Mesothelial cell of epicardium (in vitro differentiated cells): ENCODE measurements at places on chromosomes 3 and 15.

DNA sequence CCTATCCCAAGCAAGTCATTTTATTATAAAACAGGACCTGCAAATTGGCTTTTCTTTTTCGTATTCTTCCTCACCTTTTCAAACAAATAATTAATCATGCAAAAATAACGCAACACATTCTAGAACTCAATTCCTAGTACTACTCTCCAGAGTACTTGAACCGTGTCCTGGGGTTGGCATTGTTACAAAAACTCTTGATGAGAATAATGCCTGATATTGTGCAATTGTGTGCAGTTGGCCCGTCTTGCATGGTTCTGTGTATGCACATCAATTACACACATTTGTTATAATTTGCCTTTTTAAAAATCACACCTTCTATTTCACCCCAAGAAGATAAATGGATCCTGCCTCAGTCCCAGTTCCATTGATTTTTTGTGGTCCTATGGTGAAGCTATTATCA lies 205.4 kb downstream of the EPHB1 start:
- DNase-seq, result no peak

DNA sequence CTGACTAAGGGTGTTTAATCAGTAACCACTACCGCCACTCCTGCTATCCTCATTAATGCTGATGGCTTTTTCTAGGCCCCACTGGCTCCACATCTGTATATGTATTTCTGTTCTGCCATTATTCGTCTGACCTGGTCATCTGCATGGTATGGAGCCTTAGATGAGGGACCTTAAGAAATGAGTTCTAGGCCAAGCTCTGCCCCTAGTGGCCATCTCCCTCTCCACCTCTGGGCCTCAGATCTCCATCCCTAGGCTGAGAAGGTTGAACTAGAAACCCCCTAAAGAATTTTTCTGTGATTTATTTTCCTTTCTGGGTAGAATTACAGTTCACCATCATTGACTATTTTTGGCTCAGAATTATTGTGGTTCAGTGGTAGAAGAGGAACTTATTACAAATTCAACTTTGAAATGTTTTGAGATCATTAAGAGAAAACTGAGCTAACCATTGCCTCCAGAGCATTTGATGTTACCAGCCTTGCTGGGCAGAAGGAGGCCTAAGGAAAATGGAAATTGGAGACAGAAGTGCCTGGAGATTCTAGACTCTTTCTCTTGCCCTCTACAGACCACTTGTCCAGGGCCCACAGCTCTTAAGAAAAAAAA lies 325.2 kb upstream of the NR2E3 start:
- no peak for DNase-seq

- no peak for DNase-seq
Measured at GRCh38 chr15:67421105-67421504, 99.8 kb upstream of the C15orf61 start.

GRCh38 chr15:48358229-48359152 lies 27.3 kb downstream of the DUT start:
- DNase-seq, result no peak

DNA sequence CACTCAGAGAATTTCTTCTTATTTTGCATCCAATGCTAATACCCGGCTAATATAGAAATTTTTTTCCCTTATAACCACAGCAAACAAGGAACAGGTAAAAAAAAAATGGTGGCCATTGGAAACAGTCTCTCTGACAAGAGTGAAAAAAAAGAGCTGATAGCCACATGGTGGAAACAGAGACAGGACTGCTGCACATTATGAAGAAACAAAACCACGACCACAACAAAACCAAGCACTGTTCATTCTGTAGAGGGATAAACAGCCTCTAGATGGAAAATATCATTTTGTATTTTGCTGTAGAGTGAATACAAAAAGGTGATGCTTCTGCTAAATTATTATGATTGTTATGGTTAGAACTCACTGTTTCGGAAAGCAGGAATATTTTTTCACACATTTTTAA lies 686.2 kb downstream of the NLGN1 start:
- no peak for DNase-seq

DNA sequence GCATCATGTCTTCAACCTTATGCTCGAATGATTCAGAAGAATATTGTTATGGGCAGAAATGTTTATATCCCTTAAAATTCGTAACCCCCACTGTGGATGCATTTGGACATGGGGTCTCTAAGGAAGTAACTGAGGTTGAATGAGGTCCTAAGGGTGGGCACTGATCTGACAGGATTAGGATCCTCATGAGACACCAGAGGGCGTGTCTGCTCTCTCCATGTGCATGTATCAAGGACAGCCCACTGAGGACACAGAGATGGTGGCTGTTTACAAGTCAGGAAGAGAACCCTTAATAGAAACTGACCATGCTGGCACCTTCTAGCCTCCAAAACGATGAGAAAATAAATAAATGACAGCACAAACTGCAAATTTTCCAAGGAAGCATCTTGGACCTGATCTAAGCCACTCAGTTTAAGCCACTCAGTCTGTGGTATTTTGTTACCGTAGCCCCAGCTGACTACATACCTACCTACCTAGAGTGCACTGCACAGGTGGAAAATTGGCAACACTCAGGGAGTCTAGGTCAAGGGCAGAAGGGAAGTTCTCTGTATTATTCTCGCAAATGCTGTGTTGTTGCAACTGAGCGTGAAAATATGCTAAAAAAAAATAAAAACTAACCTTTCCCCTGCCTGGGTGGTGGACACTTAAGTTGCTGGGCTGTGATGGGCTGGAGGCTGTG lies 126.6 kb downstream of the TJP1 start:
- DNase-seq, result no peak

DNA sequence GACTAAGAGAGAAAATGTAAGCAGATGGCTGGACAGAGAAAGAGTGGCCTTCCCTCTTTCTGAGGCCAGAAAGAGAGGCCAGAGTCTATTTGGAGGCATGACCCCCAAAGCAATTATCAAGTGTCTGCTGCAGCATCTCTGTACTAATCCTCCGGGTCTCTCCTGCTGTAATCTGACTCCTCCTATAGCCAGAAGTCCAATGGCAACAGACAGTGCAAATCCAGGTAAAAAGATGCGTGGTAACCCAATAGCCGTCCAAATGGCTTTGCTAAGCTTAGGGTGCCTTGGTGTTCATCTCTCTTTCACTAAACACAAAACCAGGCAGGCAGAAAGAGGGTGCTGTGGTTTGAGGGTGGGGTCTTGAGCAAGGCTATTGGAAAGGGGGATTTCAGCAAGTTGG lies 91.6 kb downstream of the ADCY5 start:
- no peak for DNase-seq

GRCh38 chr15:90871139-90871715 lies 2.8 kb downstream of the FURIN start:
- no peak for DNase-seq

DNA sequence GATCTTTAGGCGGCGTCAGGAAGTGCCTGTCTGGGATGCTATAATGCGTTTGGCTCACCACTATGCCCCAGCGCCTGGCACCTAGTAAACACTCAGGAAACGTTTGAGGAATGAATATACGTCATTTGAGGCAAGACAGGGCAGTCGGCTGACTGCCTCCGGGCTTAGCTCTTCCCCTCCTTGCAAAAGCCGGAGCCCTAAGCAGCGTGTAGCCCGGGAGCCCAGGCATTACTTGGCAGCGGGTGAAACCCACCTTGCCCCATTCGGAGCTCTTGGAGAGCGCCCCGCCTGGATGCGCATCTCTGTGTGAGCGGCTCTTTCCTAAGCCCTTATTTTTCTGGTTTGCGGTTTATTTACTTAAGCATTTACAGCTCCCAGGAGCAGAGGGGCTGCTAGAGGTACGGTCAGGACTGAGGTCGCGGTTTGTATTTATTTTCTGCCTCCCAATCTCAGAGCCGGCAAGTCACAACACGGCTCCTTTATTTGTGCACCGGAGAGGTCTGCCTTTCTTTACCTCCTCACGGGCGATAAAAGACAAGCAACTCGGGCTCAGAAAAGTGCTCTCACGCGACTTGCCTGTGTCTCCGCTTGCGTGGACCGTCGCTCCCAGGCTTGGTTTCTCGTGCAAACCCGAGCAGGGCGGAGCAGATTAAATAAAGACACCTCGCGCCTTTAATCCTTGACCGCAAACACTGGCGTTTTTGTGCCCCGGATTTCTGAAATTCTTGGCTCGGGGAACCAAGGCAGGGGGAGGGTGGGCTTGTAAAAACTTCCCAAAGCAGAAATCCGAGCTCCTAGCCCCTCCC lies 737 bp upstream of the ITPR1 start:
- DNase-seq, result no peak

- no peak for DNase-seq
Measured at GRCh38 chr15:79243723-79244122, 38.8 kb upstream of the ANKRD34C start.

GRCh38 chr15:62561571-62561970 lies 396.5 kb upstream of the C2CD4B start:
- DNase-seq, result no peak

GRCh38 chr3:183375787-183376186 lies 52.6 kb downstream of the MCF2L2 start:
- no peak for DNase-seq

DNA sequence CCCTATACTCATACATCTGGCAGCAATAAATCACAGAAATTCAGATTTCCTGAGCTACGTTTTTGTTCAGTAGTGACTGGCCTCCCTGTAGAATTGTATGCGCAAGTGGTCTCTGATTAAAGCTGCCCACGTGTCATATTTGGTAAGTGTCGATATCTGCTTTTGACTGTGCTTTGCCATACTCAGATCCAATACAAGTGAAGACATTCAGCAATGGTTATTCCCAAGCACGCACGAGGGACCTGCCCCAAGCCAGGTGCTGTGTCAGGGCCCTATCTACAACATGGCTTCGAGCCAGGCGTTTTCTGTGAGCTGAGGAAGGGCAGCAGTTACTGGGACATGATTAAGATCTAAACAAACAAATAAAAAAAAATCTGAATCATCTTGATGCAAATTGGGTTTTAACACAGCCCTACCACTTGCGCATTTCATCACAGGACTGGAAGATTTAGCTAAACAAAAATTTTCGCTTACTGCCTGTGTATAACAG lies 47.2 kb upstream of the ICE2 start:
- DNase-seq, result no peak

DNA sequence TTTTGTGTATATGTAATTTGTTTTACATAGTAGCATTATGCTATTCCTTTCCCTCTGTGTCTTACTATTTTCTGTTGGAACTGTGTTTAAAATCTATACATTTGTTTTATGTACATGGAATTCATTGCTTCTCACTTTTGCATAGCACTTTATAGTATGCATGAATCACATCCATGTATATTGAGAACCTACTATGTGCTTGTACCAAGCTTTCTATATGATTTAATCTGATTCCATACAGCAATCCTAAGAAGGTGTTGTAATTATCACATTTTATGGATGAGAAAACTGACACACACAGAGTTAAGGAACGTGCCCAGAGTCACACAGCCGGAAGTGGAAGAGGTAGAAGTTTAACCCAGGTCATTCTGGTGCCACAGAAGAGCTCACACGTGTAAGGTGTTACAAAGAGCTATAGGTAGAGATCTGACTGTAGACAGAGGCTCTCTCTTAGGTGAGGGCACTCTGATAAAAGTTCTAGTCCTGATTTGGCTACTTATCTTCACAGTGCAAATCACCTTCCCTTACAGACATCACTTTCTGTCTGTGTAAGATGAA lies 3.5 kb upstream of the SMAD3 start:
- DNase-seq, result no peak

GRCh38 chr3:194606941-194607340 lies 26.3 kb downstream of the TMEM44 start:
- DNase-seq, result no peak

DNA sequence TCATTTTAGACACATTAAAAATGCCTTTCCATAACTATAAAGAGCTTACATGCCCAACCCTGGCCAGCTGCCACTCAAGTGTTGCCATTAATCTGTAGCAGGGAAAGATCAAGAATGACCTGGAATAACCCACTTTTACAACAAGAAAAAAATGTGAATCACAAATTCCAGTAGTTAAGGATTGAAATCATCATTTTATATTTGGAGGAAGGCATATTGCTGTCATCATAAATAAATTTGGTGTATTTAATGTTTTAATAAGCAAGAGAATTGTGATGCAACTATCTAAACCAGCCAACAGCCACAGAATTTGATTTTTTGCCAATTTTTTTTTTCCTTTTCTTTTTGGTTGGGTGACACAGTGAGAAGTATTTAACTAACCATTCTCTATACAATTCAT lies 240.0 kb upstream of the SEMA6D start:
- no peak for DNase-seq

DNA sequence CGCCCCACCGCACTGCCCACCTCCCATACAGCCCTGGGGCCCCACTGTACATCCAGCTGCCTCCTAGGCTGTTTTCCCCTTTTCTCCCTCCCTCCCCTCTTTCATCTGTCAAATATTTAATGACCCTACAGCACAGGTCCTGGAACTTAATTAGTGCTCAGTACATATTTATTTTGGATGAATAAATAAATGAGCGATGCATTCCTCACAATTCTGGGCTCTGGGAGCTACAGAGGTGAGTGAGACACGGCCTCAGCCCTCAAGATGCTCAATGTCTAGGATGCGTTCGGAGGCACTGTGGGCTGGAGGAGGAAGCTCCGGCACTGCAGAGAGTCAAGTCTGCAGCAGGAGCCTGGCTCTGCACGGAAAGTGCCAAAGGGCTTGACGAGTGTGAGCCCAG lies 175.0 kb downstream of the FAM43A start:
- no peak for DNase-seq

DNA sequence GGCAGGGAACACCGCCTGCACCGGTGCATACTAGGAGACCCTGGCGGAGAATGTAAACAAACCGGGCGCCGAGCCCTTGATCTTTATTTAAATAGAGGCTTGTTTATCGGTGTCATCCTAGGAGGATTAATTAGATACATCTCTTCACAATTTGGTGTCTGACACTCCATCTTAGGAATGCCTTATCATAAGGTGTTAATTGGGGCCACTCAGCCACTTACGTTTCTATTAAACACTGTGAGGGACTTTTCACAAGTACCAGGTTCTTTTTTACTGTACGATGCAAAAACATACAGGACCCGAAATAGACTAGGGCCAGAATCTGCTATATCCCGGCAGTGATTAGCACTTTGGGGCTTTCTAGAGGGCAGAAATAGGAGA lies 8.0 kb downstream of the EOMES start:
- no peak for DNase-seq

DNA sequence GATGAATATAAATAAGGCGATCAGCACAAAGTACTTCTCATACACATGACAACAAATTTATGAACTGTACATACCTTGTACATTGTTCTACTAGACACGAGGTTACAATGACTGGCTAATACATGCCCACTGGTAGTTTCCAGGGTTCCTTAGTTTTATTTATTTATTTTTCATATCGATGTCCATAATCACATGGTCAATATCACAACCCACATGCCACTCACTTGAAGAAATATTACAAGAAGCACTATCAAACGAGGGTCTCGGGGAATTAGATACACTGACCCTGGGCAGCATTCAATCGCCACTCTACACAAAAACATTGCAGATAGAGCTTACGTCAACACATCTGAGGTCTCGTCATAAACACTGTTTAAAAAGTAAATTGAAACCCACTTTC lies 21.2 kb upstream of the WNT5A start:
- no peak for DNase-seq
